Lower lobe of right lung (tissue), 2 donors: ENCODE measurements at places on chromosomes 13 and 19. TPM values are rescaled to one million over a fixed set of nuclear protein-coding genes. Genes with fewer than 3 reads are reported as not detected.

GRCh38 chr13:52048516-52048915 is 24.0 kb downstream of the UTP14C start:
- no peaks in the 10 kb centered on the region for H3K4me1 ChIP-seq
- no peaks in the 10 kb centered on the region for H3K27me3 ChIP-seq
- H3K36me3 ChIP-seq: no peaks in the 10 kb centered on the region
- H3K4me3 ChIP-seq: no peak overlapping the region
- H3K27ac ChIP-seq: no peak overlapping the region
- no peak for DNase-seq

- H3K4me1 ChIP-seq: no peaks in the 10 kb centered on the region
- DNase-seq: no peak
- H3K27me3 ChIP-seq: peaks cover 19% of the 10 kb centered on the region
- no peak overlapping the region for H3K27ac ChIP-seq
These were observed 1.3 kb upstream of the CD22 start for GRCh38 chr19:35327642-35328041.

DNA sequence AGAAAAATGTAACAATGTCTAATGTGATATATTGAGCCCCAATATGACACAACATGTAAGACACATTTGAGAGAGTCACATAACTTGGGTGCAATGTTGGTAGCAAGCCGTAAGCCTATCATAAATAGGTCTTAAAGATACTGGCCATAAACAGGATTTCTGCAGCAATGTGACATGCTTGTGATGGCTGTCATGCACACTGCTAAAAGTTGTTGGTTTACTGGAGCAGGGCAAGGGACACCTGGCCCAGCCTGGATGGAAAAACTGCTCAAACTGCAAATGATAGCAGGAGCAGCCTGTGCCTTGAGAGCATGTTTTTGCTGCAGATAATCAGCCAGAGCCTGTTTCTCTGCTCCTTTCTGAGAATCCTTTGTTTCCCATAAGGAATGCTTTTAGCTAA is 136.7 kb upstream of the ZNF91 start:
- H3K27ac ChIP-seq: no peak overlapping the region
- H3K4me1 ChIP-seq: no peaks in the 10 kb centered on the region
- no peaks in the 10 kb centered on the region for H3K36me3 ChIP-seq
- no peak overlapping the region for H3K4me3 ChIP-seq
- no peaks in the 10 kb centered on the region for H3K27me3 ChIP-seq

GRCh38 chr19:39133431-39134270 is 8.1 kb downstream of the PAK4 start:
- no peak for DNase-seq
- no peaks in the 10 kb centered on the region for H3K36me3 ChIP-seq
- no peaks in the 10 kb centered on the region for H3K27me3 ChIP-seq

Gene ZSCAN1
- not detected for total RNA-seq

DNA sequence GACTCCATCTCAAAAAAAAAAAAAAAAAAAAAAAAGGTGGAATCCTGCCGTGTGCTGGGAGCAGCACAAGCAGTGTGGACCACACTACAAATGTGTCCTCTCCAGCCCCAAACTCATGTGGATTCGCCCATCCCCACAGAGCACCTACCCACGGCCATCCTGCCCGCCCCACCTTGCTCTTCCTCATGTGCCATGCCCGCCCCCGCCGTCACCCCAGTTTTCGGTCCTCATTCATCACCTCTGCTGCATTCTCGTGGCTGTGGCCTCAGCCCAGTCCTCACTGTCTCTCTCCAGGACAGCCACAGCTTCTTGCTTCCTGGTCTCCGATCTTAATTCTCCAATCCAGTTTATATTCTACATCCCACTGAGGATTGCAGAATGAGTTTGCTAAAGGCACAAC is 80.0 kb upstream of the TM9SF2 start:
- no peak overlapping the region for H3K27ac ChIP-seq
- H3K27me3 ChIP-seq: no peaks in the 10 kb centered on the region
- no peak overlapping the region for H3K4me3 ChIP-seq
- DNase-seq: no peak
- H3K4me1 ChIP-seq: peaks cover 12% of the 10 kb centered on the region

Gene OLFM2
- total RNA-seq: 8.5 TPM

Gene CYSLTR2
- total RNA-seq: 2.6 TPM

DNA sequence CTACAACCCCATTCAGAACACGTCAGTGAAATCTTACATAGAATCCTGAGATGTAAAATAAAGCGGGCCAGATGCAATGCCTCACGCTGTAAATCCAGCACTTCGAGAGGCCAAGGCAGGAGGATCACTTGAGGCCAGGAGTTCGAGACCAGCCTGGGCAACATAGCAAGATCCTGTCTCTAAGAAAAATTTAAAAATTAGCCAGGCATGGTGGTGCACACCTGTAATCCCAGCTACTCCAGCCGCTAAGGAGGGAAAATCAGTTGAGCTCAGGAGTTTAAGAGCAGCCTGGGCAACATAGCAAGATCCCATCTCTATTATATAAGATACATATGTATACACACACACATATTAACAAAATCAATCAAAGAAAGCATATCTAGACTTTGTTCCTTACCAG is 41.2 kb downstream of the PEX11G start:
- no peaks in the 10 kb centered on the region for H3K4me1 ChIP-seq
- no peak for DNase-seq
- H3K4me3 ChIP-seq: no peak overlapping the region
- H3K27me3 ChIP-seq: no peaks in the 10 kb centered on the region

GRCh38 chr13:34886121-34886875 is 55.8 kb upstream of the NBEA start:
- no peak for DNase-seq
- no peak overlapping the region for H3K27ac ChIP-seq
- no peak overlapping the region for H3K4me3 ChIP-seq
- H3K4me1 ChIP-seq: no peaks in the 10 kb centered on the region
- no peaks in the 10 kb centered on the region for H3K27me3 ChIP-seq

- no peak overlapping the region for H3K4me3 ChIP-seq
- peaks cover 4% of the 10 kb centered on the region for H3K4me1 ChIP-seq
- H3K27ac ChIP-seq: no peak overlapping the region
- no peaks in the 10 kb centered on the region for H3K36me3 ChIP-seq
- no peaks in the 10 kb centered on the region for H3K27me3 ChIP-seq
These were observed 25.7 kb upstream of the TPTE2 start for GRCh38 chr13:19586904-19587634.

Gene STOML3
- total RNA-seq: 2.7 TPM

GRCh38 chr13:113472355-113473025 is 18.0 kb downstream of the DCUN1D2 start:
- H3K4me1 ChIP-seq: peaks cover 12% of the 10 kb centered on the region
- peak overlapping the region; percentile 65 for H3K27ac ChIP-seq
- peaks cover 49% of the 10 kb centered on the region for H3K36me3 ChIP-seq
- H3K4me3 ChIP-seq: peak overlapping the region; percentile 32
- no peak for DNase-seq
- H3K27me3 ChIP-seq: no peaks in the 10 kb centered on the region

DNA sequence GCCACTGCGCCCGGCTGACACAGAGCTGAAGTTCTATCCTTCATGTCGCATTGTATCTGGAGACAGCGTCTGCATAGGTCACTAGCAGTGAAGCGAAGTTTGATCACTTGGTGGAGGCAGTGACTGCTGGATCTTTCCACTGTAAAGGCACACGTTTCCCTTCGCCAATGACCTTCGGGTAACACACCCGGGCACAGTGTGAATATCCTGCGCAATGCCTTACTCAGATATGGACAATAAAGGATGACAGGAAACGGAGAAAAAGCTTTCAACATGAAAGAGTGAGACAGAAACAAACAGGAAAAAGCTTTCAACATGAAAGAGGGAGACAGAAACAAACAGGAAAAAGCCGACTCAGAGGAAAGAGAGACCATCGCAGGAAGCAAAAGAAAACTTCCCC is 17.1 kb downstream of the ARL11 start:
- H3K36me3 ChIP-seq: no peaks in the 10 kb centered on the region
- DNase-seq: no peak
- H3K4me3 ChIP-seq: no peak overlapping the region
- H3K27me3 ChIP-seq: no peaks in the 10 kb centered on the region

DNA sequence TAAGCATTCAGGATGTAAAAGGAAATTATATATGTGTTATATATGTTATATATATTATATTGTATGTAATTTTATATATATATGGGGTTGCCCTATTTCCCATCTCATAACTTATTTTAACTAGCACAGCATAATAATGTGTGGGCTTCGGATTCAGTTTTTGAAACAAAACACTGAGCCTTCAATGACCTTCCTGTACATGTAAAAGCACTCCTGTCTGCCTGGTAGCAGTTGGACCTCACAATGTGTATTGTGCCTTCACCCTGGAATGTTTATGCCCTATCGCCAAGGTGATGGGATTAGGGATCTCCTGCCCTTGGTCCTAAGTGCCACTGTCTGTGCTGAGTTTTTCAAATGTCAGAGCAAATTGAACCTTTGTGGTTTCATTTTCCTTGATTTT is 968.8 kb downstream of the TUBA3C start:
- H3K36me3 ChIP-seq: no peaks in the 10 kb centered on the region
- no peak overlapping the region for H3K4me3 ChIP-seq
- H3K27ac ChIP-seq: no peak overlapping the region
- no peaks in the 10 kb centered on the region for H3K27me3 ChIP-seq
- no peaks in the 10 kb centered on the region for H3K4me1 ChIP-seq

- H3K36me3 ChIP-seq: peaks cover 98% of the 10 kb centered on the region
- H3K4me3 ChIP-seq: no peak overlapping the region
- no peak overlapping the region for H3K27ac ChIP-seq
- no peak for DNase-seq
- peaks cover 5% of the 10 kb centered on the region for H3K4me1 ChIP-seq
These were observed 28.3 kb upstream of the GARRE1 start for GRCh38 chr19:34226036-34226435.

Gene TUBA3C
- not detected for total RNA-seq

DNA sequence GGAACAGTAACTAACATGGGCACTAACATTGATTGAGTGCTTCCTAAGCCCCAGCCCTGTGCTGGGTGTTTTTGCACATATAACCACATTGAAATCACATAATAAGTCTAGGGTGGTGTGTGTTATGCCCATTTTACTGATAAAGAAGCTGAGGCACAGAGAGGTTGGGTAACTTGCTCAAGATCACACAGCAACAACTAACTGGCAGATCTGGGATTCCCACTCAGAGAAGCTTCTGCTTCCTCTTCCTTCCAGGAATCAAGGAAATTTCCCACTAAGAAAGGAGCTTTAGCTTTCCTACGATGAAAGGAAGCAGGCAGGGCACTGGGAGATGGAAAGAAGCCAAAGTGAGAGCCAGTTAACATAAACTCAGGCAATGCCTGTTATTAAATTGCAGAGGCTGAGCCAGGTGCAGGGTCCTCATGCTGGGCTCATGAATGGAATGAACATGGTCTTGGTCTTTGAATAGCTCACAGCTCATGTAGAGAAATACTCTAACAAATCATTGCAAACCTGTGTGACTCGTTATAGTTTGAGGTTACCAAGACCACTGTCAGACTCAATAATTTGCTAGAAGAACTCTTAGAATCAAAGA is 10.1 kb downstream of the SSC5D start:
- no peak overlapping the region for H3K27ac ChIP-seq
- peaks cover 10% of the 10 kb centered on the region for H3K27me3 ChIP-seq
- no peaks in the 10 kb centered on the region for H3K36me3 ChIP-seq
- no peak for DNase-seq
- peaks cover under 1% of the 10 kb centered on the region for H3K4me1 ChIP-seq
